Stimulated activated CD4-positive, alpha-beta T cell treated with anti-CD3 and anti-CD28 coated beads, Interleukin-2, amount 100 ng/mL, for 24 hours (primary cell): ENCODE measurements at places on chromosomes 2 and 18.

DNA sequence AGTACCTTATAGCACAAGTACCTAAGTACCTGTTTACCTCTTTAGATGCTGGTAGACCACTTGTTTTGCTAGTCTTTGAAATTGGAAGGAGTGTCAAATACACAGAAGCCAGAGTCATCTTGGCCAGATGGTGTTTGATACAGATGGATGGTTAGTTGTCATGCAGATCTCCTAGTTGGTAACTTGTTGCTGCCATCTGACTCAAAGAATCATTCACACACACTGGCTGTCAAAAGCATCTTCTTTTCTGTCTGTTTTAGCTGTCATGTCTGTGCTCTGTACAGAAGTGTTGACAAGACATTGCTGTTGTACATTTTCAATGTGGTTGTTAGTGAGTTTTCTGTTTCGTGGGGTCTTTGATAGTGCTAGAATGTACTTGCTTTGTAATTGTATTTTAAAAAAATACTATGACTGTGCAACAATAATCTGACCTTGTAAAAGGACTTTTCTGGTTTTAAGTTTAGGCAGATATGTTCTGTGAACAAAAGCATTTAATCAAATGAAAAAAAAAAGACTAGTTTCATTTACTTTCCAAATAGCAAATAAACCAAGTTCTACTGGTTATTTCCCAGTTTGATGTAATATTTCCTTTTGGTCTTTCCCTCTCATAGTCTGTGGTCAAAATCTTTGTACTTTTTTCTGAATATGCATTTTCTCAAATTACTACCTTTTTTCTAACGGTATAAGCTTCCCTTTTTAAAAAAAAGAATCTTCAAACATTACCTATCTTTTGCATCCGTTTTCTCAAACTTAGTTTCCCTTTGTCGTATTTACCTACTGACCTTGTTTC, 39.9 kb downstream of the TANK start:
- no peak for DNase-seq

GRCh38 chr2:204795156-204795555, 249.9 kb downstream of the PARD3B start:
- DNase-seq: no peak

DNA sequence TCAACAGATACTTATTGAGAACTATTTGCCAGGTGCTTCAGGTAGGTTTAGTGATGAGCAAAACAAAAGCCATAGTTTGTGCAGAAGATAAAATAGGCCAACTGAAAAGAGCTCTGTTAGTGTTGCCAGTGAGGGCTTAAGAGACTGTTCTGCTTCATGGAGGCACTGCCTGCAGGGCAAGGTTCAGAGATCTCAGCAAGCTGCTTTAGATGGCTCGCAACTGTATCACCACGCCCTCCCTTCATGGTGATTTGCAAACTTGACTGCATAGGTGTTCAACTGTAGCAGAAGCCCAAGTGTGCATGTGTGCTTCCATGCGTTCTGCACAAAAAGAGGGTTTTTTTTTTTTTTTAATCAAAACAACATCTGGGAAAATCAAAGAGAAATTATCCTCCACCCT, 84.5 kb downstream of the RAPH1 start:
- DNase-seq: no peak

GRCh38 chr18:75081486-75081885, 127.5 kb downstream of the PTGR3 start:
- DNase-seq: no peak

DNA sequence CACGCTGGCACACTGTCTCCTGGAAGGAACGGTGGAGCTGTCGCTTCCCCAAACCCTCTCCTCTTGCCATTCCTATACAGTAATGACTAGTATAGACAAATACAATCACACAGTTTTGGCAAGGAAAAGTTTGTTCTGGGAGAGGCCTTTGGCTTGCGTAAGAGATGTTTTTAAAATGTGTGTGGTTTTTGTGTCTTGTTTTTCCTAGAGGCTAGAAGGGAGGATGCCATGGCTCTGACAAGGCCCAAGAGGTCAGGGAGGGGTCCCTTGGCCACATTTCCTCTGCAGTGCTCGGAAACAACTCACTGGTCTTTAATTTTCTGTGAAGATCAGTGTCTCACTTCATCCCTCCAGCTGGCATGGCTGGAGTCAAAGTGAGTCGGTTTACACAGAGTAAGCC, 195.9 kb downstream of the SH3RF3 start:
- DNase-seq: no peak

- no peak for DNase-seq
Measured at GRCh38 chr2:233119806-233120205, 59.7 kb downstream of the INPP5D start.

DNA sequence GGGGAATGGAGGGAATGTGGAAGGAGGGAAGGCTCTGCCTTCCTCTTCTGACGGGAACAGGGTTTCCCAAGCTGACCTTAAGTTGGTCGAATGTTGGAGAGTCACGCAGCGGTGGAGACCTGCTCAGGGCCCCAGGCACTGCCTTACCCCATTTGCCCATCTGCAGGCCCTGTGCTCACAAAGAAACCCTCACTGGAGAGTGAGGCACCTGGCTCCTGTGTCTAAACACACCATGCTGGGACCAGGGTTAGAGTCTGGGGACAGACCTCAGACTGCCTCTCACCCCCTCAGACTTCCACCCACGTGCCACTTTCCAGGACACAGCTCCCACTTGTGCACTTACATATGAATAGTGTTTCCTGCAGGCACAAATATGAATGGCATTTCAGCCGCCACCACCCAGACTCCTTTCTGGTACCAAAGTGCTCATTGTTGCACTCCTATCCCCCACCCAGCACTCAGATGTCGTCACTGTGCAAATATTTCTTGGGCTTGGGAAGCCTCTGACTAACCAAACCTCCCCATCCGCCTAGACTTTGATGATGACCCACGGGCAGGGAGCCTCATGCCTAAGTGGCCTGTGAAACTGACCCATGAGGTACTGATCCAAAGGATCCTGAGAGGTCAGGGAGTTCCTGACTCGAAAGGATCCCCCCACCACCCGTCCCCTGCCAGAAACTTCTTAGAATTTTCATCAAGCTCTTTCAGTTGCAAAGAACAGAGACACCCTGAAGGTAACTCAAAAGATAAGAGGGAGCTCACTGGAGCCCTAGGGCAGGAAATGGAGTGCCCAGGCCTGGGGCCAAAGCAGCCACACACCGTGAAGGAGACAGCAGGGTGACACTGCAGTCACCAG, 78.3 kb downstream of the STPG4 start:
- DNase-seq: no peak

GRCh38 chr2:163493359-163494298, 242.2 kb downstream of the FIGN start:
- no peak for DNase-seq

DNA sequence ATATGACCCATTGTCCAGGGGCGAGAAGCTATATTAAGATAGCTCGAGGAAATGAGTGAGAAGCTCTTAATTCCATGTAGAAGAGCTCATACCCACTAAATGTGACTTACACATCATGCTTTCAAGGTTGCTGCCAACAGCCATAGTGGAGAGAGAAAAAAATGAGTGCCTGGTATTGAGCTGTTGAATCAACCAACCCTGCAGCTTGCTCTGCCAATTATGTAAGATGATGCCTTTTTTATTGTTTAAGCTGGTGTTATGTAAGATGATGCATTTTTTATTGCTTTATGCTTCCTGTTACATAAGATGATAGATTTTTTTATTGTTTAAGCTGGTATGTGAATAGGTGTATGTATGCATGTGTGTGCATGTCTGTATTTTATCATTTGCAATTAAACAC, 228.2 kb downstream of the CCDC178 start:
- no peak for DNase-seq

GRCh38 chr2:213015387-213016165, 135.8 kb downstream of the IKZF2 start:
- no peak for DNase-seq

GRCh38 chr2:179106342-179106675, 56.4 kb upstream of the CCDC141 start:
- DNase-seq: no peak

DNA sequence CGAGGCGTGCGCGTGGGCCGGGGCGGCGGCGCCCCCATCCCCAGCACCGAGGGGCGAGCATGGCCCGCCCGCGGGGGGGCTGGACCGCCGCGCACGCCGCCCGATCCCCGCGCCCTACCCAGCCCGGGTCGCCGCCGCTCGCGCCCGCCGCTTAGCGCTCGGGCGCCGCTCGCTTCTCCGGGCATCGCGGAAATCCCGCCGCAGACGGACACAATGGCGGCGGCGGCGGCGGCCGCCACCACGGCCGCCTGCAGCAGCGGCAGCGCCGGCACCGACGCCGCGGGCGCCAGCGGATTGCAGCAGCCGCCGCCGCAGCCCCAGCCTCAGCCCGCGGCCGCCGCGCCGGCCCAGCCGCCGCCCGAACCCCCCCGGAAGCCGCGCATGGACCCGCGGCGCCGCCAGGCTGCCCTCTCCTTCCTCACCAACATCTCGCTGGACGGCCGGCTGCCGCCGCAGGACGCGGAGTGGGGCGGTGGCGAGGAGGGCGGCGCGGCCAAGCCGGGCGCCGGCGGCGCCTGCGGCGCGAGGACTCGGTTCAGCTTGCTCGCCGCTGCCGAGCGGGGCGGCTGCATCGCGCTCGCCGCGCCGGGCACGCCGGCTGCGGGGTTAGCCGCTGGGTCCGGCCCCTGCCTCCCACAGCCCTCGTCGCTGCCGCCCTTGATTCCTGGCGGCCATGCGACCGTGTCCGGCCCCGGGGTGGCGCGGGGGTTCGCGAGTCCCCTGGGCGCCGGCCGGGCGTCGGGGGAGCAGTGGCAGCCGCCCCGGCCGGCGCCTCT, 453 bp downstream of the CABLES1 start:
- no peak for DNase-seq

- no peak for DNase-seq
Measured at GRCh38 chr2:66813525-66813924, 378.6 kb downstream of the MEIS1 start.

GRCh38 chr2:88919087-88919738, 227.7 kb downstream of the RPIA start:
- DNase-seq: no peak

DNA sequence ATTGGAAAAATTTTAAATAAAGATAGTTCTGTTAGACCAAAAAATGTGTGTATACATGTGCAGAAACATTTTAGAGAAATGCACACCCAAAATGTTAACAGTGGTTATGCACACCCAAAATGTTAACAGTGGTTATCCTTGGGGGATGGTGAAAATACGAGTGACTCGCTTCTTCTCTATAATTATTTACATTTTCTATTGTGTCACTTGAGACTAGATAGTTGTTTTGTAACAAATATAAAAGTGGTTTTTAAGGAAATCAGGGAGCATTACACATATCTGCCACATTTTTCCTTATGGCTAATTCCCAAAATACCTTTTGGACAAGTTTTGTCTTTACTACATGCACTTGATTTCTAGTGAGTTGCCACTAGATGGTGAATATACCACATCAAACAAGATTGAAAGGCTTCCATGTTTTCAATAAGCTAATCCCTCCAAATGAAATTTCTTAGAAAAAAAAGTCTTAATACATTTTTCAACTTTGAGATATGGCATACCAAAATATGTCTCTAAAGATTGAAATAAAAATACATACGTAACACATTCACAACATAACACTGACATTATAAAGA, 9.0 kb upstream of the HIBCH start:
- DNase-seq: no peak

DNA sequence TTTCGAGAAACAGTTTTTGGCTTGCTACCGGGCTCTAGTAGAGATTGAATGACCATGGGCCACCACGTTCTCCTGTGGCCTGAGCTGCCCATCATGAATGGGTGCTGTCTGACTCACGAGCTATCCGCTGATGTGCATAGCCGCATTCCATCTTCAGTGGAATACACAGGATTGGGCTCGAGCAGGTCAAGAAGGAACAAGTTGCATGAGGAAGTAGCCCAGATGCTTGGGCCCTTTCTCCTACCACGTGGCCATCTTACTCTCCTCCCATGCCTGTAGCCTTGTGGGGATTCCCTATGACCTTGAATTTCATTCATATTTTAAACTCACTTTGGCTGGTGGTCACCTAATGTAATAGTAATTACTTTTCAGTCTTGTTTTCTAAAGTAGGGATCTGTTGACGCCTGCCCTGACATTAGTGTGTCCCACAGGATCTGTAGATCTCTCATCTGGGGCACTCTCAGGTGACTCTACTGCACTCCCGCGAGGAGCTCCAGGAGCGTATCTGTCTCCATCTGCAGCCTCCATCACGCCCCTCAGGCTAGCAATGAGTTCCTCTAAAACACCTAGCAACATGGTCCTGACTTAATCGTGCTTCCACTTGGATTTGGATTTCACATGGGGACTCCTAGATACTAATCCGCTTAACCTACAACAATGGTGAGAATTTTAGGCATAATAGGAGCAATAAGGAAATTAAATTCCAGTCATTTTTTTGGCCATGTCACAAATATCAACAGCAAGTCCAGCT, 67.8 kb downstream of the PSMG2 start:
- no peak for DNase-seq
